ENCODE measurements at places on chromosomes 2 and 18.

DNA sequence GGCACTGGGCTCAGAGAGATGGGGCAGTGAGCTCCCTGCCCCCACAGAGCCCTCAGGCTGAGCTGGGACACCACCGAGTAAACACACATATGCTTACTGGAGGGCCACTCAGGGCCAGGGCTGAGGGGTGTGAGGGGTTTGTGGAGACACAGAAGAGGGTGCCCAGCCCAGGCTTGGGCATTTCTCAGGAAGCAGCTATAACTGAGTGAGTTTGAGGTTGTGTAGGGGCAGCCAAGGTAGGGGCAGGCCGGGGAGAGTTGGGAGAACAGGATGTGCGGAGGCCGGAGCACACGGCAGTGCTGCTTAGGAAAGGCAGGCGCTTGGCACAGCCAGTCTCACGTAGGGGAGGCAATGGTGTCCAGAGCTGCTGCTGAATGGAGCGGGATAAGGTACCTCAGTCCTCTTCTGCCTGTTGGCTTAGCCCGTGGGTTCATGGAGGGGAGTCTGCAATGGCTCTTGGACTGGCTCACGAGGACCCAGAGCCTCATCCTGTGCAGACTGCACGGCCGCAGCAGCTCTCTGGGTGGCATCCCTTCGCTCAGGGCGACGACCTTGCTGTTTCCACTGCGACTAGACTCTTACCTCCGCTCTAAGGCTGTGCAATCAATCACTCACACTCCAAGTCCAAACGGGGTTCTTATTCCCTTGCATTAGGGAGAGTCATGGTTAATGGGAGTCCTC lies 466.1 kb upstream of the HS6ST1 start:
- no peak for DNase-seq

- DNase-seq = no peak
These were observed 116.1 kb downstream of the NFATC1 start for GRCh38 chr18:79511671-79512301.

GRCh38 chr18:13447621-13448334 lies 229.2 kb downstream of the LDLRAD4 start:
- DNase-seq = no peak

- no peak for DNase-seq
These were observed 51.8 kb upstream of the CTDP1 start for GRCh38 chr18:79627750-79628294.

GRCh38 chr2:107607054-107607453 lies 219.6 kb upstream of the RGPD4 start:
- DNase-seq = no peak

DNA sequence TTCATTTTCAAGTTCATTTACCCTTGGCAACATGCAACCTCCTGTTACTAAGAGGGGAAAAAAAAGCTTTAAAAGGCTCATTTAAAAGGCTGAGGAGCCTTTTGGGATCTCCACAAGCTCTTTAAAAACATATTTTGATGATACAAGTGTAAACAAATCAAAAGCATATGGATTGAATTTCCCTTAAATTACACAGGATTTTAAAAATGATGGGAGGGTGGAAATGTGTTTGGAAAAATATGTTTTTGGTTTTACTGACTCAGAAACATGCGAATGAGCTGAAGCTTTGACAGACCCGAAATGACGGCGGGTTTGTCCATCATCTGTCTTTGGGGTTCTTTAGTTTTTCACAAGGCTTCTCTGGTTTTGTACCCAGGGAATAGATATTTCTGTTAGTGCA lies 180.6 kb upstream of the CCDC68 start:
- no peak for DNase-seq

- DNase-seq = no peak
These were observed 156.1 kb downstream of the FAM210A start for GRCh38 chr18:13570216-13570615.

DNA sequence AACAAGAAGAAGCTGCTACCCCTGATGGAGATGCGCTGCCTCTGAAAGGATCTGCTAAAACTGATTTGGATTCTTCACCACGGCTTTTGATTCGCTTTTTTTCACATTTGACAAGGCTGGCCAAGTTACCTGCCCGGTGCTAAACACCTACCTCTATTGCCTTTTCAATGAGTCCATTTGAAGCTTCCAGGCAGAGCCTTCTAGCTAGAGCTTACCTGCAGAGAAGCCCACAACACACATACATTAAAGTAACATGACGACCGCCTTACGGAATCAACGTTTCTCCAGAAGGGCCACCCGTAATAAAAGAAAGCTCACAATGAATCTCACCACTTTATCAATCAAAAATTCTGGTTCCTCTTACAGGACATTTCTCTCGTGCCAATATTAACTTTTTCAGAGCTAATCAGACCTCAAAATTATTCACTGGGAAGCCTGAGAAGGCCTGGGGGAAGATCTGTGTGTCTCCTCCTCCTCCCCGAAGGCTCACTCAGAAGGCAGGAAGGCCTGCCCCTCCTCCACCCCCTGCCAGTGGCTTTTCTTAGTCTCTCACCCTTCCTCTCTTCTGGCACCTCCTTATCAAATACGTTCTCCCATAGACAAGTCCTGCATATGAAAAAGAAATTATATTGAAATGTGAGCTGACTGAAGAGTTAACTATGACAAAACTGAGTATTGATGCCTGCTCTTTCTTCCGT lies 171.0 kb downstream of the DNER start:
- no peak for DNase-seq

- DNase-seq = no peak
These were observed 237.6 kb upstream of the TRIB2 start for GRCh38 chr2:12479065-12479601.

DNA sequence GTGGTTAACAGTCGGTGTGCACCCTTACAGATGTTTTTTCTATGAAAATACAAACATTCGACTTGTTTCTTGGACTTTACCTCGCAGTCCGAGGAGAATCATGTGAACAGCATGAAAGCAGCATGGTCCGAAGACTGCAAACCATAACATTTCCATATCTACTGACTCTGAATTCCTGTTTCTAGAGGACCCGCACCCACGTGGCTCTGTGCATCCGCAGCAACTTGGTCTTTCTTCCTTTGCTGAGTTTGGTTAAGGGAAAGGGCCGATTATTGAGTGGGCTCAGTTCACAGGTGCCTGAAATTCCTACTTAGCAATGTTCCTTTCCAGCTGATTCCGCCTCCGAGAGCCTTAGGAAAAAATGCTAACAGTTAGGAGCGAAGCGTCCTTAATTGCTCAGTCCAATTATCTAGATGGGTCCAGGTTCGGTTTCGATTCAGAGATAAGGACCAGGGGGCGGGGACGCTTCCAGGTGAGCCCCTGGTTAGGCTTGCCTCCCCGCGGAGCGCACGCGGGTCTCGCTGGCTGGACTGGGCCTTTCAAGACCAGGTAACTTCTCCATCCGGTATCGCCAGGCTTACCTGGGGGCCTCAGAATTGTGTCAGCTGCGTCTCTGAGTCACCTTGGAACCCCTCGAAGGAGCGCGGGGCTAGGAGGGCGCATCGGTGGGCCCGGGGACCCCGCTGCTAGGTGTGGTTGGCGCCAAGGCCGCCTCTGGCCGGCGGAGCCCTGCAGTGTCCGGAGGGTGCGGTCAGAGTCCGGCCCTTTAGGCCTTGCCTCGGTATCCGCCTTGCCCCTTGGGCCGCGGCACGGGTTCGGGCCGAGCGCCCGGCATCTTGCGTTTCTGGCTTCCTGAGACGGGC lies 1.1 kb upstream of the B3GNT2 start:
- DNase-seq = no peak

DNA sequence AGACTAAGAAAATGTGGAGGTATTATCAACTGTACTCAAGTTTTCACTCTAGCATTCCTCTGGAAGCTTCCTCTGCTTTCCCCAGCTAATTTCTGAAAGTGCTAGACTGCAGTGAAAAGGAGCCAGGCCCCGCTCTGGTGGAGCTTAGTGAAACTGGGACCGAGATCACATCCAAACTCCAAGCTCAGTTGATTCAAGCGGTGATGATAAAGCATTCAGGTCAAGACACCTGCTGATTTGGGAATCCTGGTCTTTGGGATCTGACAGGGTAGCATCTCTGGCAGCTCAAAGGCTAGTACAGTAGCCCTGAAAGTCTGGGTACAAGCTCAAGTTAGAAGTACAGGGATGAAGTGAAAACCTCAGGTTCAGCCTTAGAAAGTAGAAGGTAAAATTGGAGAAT lies 120.2 kb upstream of the CRIM1 start:
- DNase-seq = no peak

DNA sequence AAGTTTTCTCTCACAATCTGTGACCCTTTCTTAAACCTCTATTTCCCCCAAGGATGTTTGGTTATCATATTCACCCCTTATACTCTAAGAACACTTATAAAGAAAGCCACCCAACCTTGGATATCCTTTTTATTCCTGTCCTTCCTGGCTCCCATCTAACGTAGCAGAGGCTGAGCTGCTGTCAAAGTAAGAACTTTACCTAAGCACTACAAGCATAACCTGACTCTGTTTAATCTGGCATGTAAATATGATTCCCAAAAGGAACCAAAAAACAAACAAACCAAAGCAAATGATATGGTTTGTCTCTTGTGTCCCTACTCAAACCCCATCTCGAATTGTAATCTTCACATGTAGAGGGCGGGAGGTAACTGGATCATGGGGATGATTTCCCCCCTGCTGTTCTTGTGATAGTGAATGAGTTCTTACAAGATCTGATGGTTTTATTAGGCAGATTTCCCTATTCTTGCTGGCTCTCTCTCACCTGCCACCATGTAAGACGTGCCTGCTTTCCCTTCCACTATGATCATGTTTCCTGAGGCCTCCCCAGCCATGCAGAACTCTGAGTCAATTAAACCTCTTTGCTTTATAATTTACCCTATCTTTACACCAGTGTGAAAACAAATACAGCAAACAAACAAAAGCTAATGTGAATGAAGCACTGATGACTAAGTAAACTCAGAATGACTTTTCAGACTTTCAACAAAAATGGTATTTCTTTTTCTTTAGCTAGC lies 72.7 kb upstream of the SPOPL start:
- no peak for DNase-seq

DNA sequence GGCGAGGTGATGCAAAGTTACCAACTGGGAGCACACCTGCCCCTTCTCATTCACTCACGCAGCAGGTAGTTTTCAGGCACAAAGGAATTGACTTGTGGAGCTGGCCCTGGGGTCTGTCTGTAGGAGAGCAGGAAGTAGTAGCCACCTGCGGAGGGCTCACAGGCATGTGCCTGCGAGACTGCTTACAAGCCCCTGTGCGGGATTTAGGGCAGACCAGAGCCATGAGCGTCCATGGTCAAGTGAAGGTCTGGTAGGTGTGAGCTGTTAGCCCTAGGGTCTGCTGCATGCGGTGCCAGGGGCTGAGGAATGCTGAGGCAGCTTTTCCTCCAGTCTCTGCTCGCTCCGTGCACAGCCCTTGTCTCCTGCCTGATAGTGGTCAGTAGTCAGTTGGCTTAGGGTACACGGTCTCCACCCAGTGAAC lies 18.9 kb downstream of the INPP4A start:
- no peak for DNase-seq

- no peak for DNase-seq
These were observed 4.1 kb downstream of the SPATS2L start for GRCh38 chr2:200310545-200310971.

DNA sequence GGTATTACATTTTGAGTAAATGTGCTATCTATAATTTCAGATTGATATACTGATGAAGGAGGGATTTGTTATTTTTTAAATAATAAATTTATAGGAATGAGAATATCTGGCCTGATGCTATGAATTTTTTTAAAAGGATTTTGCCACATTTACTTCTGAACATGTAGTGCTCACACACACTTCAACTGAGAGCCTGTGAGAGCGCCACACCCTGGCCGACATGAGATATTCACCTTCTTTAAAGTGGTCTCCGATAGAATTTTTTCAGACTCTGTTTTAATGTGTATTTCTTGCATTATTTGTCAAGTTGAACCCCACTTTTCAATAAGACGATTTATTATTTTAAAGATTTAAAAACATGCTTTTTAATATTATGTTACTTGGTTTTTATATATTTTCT lies 813.3 kb downstream of the DCC start:
- peak; percentile 6 for DNase-seq

DNA sequence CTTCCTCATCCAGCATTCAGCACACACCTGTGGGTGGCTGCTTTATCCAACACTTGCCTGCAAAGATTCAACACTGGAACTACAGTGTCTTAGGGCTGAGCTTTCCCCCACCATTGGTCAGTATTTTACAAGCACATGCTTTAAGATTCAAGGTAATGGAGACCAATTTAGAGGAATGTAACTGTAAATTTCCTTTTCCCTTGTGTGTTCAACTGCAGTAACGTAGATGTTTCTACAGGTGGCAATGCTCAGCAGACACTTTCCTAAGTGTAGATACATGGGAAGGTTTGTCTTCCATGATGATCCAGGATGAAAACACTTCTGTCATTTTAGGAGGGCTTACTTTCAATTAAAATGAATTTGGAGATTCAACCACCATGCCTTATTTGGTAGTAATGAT lies 143.6 kb upstream of the PXDN start:
- DNase-seq = no peak

DNA sequence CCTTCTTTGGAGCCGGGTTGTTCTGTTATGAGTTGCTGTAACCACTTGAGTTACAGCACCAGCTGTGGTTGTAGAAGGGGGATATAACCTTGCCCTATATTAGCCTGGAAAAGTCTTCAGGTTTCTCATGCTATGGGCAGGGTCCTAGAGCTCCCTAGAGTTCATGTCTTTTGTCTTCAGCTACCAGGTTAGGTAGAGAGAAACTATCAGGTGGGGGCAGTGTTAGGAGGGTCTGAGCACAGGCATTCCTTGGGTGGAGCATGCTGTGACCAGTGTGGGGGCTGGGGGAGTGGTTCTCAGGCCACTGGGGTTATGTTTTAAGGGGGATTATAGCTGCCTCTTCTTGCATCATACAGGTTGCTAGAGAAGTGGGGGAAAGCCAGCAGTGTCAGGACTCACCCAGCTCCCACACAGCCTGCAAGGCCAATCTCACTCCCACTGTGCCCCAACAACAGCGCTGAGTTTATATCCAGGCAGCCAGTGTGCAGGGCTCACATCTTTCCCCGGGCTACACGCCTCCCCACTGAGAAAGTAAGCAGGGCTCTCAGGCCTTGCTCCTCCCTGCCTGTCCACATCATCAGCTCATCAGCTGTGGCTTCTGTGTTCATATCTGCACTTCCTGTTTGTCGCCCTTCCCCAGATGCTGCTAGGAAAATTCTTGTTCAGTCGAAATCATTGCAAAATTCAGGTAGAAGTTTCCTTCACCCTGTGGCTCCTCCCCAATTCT lies 133.8 kb upstream of the NRXN1 start:
- no peak for DNase-seq

- no peak for DNase-seq
These were observed 18.9 kb upstream of the OTOS start for GRCh38 chr2:240159251-240159839.

GRCh38 chr2:73981081-73982001 lies 3.4 kb upstream of the TET3 start:
- peak; percentile 76 for DNase-seq

Data from GM13976 (cell line).